CD8-positive, alpha-beta T cell (primary cell): ENCODE measurements at places on chromosomes 1 and 21. TPM values are rescaled to one million over a fixed set of nuclear protein-coding genes. Genes with fewer than 3 reads are reported as not detected.

Gene RGS7
- total RNA-seq, result not detected

Gene ZBTB18
- 68.8 TPM for total RNA-seq

Gene TMEM61
- not detected for total RNA-seq

Gene LCE1C
- total RNA-seq, result not detected

Gene OR2T35
- total RNA-seq, result not detected

Gene LCE1B
- total RNA-seq, result not detected
